Stimulated activated CD8-positive, alpha-beta memory T cell treated with anti-CD3 and anti-CD28 coated beads, Interleukin-7, amount 100 ng/mL, for 48 hours (primary cell): ENCODE measurements at places on chromosomes 5 and 9.

- no peak for DNase-seq
These were observed 377.2 kb upstream of the TNC start for GRCh38 chr9:115495052-115495635.

- no peak for DNase-seq
These were observed 118.4 kb downstream of the ARHGAP26 start for GRCh38 chr5:142888469-142889085.

GRCh38 chr5:59094864-59095263, 512.0 kb downstream of the RAB3C start:
- DNase-seq, result no peak

GRCh38 chr5:168765551-168766425, 186.6 kb upstream of the PANK3 start:
- no peak for DNase-seq

GRCh38 chr9:37157726-37158377, 37.5 kb downstream of the ZCCHC7 start:
- DNase-seq, result no peak

DNA sequence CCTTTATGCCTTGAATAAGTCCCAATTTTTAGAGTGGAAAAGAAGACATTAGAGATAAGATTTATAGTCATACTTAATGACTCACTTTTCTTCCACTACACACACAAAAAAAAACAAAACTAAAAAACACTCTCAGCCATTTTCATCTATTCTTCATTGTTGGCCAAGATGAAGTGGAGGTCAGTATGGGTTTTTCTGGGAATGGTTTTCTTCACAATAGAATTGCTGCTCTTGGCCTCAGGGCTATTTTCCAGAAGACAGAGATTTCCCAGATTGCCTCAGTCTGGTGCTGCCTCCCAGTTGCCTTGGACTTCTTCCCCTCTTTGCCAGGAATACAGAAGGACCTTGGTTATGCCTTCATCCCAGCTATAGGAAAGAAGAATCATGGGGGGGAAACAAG, 463.7 kb downstream of the TMEM232 start:
- DNase-seq, result no peak

DNA sequence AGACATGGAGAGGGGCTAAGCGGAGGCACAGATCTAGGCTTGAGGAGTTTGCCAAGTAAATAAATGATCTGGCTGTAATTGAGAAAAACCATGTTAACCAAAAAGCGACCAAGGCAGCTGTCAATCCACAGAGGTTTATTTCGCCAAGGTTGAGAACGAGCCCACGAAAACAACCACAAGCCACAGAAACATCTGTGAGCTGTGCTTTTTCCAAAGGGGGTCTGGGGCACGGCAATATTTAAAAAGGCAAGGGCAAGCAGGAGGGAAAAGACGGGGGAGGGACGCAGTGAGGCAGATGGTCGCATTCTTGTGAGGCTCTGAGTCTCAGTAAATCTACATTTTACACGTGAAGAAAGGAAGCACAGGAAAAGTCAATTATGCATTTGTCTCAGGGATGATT, 25.4 kb downstream of the CCT5 start:
- DNase-seq, result no peak

DNA sequence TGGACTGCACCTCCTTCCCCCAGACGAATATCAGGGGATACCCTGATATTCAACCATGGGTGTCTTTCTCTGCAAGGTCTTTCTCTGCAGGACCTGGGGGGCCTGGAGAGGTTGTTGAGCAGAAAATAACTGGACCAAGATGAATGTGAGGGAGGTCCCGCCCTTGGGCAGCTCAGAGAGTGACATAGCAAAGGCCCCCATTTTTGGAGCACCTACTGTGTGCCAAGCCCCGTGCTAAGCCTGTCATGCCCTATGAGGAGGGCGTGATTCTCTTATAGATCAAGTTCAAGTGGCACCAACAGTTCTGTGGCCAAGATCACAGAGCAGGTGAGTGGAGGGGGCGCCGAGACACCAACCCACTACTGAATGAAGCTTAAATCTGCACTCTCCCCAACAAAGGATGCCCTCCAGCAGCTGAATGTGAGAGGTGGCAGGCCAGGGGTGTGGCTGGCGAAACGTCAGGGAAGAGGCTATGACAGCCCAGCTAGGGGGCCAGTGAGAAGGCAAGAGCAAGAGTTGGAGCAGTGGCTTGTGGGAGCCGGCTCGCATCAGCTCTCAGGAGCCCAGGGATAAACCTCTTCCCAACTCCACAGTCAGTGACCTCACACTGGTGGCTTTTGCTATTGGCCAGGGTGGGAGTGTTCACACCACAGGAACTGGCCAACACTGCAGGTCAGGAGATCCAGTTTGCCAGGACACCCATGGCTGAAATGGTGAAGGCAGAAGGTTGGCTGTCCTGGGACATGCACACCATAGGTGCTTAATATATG, 5.3 kb downstream of the SARDH start:
- DNase-seq, result no peak

- DNase-seq, result no peak
These were observed 9.7 kb downstream of the NFIB start for GRCh38 chr9:14304259-14304658.

DNA sequence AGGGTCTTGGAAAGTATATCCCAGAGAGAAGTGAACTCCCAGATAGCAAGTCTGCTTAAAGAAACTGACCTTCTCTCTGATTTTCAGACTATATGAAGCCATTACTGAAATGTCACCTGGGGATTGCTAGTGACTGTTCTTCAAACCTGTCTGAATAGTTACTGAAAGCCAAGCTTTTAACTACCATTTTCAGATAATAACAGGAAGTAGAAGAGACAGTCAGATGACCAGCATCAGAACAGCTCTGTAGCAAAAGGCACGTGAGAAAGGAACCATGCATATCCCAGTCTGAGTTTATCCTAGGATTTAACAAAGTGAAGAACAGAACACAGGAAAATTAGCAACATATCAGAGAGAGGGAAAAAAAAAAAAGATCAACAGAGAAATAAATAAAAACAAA, 74.9 kb upstream of the SELENOP start:
- no peak for DNase-seq

GRCh38 chr5:161051920-161052500, 200.0 kb upstream of the ATP10B start:
- DNase-seq, result no peak

- peak; percentile 55 for DNase-seq
These were observed 31.6 kb downstream of the TNFSF8 start for GRCh38 chr9:114898741-114899140.

GRCh38 chr9:108869092-108869725, 7.1 kb downstream of the ACTL7A start:
- no peak for DNase-seq

DNA sequence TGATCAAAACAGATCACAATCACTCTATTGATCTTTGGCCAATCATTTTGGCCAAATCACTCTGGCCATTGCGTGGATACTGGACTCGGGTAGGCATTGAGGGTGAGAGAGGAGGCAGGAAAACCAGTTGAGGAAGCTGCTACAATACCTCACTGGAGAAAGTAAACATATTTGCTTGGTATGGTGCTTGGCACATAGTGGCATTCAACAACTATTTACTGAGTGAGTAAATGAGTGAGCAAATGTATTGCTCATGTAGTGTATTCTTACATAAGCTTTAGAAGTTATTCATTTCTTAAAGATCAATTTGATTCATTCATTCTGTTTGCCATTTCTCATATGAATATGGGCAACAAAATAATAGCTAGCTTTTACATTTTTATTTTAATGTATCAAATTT, 4.0 kb upstream of the DEPDC1B start:
- DNase-seq, result no peak

DNA sequence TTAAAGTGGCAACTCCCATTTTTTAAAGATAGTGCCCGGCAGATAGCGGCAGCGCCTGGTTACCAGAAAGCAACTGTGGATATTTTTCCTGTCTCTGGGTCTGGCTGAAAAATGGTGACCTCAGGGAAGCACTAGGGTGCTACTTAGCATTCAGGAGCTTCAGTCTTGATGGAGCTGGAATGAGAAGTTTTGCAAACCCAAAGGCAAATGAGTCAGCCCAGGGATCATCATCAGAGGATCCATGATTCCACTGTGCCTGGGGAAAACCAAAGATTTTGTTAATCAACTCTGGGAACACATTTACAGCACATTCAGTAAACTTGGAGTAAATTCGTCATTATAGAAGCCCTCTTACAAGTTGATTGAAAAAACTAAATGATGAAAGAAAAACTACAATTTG, 26.7 kb downstream of the F2R start:
- DNase-seq, result no peak
